ENCODE measurements at places on chromosomes 3 and 15. TPM values are rescaled to one million over a fixed set of nuclear protein-coding genes. Genes with fewer than 3 reads are reported as not detected.

DNA sequence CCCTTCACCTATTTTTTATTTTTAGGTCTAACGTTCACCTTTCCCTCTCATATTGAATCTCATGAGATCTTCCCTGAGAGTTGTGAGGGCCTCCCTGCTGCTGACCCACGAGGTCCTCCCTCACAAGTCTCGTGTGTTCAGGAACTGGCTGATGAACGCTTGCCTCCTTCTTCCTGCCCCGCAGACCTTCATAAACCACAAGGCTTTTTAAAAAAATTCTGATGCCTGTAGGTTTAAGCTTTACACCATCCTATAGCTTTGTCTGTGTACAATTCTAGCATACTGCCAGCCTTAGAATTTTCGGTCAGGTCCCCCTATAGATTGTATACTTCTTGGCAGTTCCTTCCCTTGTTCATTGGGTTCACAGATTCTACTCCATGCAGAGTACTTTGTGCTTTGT lies 50.5 kb downstream of the CHST2 start:
- no peak for DNase-seq

- no peak for DNase-seq
Observed at GRCh38 chr3:194998417-194998816, 272.5 kb downstream of the XXYLT1 start.

- peak; percentile 7 for DNase-seq
Observed at GRCh38 chr3:143885780-143886427, 37.6 kb upstream of the SLC9A9 start.

DNA sequence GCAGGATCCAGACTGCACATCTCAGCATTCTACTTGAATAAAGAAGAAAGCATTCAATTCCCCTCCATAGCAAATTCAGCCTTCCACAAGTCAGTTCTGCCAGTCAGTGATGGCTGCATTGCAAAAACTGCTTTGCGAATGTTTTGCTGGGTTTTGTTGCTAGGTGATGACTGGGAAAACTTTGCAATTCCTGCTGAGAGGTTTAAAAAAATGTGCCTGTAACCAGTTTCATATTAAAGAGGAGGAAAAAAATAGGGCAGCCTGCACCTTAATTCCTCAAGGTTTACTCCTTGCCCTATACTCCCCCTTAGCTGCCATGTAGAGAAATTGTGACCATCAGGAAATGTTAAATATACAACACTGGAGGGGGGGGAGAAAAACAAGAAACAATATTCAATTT lies 225.6 kb upstream of the ATP11B start:
- no peak for DNase-seq

GPR176 gene
- 0.41 TPM for total RNA-seq

DNA sequence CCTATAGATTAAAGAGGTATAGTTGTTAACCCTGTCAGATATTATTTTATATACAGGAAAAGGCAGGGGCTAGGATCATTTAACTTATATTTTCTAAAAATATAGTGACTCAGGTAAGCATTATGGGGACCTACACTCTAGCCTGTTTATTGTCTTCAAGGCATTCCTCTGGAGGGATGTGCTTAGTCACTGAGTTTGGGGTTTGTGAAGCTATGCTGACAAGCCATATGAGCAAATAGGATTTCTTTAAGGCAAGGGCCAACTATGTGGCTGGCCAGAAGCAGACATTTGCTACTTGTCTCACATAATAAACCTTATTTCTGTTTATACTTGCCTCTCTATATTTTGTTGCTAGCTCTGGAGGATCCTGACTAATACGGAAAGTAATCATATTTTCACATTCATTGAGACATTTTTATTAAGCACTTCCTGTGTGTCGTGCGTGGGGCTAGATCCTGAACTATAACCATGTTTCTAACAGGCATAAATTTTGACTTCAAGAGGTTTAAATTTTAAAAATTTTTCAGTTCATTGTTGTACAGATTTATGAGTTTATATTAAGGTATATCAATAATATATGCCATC lies 153.4 kb downstream of the OTOL1 start:
- no peak for DNase-seq

CYP19A1 gene
- not detected for total RNA-seq

P3H2 gene
- not detected for total RNA-seq

- peak; percentile 59 for DNase-seq
Observed at GRCh38 chr15:44584162-44584749, 47.3 kb downstream of the EIF3J start.

DNA sequence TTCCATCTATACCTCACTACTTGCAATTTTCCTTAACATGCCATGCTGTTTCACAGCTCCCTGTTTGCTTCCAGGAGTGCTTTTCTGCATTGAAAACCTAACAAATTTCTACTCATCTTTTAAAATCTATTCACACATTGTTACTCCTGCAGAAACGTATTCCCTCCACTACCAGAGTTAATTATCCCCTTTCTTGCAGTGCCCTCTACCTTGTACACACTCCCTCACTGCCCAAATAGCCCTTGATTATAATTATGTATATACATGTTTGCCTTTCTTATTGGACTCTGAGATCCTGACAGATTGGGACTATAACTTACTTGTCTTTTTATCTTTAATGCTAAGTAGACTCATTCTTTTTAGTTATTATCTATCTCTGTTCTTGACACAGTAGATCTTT lies 325.0 kb downstream of the OXSM start:
- DNase-seq: no peak

GRCh38 chr3:188486126-188486525 lies 332.2 kb downstream of the LPP start:
- DNase-seq: no peak

DNA sequence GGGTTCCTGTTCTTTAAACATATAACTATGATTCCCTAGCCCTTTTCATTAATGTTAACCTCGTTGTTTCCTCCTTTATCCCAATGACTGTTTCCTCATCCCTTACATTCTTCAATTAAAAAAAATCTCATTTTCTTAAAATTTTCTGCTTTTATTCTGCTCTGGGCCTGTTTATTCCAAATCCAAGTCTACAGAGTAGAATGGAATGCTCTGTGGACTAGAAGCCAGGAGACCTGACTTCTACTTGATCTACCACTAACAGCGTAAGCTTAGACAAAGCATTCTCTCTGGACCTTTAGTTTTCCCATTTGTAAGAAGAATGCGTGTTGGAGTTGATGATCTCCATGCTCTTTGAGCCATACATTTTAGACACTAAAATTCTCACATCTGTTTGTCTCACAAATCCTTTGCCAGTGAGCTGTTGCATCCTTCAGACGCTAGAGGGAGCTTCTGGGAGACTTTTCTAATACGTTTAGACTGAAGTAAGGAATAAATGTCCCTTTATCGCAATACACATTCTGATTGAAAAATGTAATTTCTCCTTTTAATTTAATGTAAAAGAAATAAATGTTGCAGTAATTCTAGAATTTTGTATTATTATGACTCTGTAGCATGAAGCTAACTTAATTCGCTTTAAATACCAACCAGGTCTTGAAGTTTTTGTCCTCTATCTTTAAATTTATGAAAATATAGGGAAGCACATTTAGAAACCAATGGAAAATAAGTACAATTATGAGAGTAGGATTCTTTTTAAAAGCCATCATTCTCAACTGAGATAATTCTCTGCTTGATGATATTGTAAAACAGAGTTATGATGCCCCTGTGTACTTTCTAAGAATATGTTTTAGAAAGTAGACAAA lies 21.7 kb upstream of the GMNC start:
- DNase-seq: peak; percentile 35

DNA sequence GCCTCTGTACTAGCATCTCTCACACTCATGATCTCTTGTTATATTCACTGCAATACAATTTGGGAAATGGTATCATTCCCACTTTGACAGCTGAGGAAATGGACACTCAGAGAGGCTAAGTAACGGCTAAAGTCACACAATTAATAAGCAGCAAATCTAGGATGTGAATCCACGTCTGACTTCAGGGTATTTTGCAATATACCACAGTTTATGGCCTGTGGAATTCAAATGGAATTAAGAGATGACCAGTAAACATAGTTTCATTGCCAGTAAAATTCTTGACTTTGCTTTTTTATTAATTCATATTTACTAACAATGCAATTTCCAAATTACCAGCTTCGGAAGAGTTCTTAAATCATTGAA lies 61.1 kb downstream of the CCNL1 start:
- no peak for DNase-seq

TIMP4 gene
- 0.24 TPM for total RNA-seq

GRCh38 chr3:188700918-188701317 lies 470.9 kb upstream of the TPRG1 start:
- DNase-seq: no peak

DNA sequence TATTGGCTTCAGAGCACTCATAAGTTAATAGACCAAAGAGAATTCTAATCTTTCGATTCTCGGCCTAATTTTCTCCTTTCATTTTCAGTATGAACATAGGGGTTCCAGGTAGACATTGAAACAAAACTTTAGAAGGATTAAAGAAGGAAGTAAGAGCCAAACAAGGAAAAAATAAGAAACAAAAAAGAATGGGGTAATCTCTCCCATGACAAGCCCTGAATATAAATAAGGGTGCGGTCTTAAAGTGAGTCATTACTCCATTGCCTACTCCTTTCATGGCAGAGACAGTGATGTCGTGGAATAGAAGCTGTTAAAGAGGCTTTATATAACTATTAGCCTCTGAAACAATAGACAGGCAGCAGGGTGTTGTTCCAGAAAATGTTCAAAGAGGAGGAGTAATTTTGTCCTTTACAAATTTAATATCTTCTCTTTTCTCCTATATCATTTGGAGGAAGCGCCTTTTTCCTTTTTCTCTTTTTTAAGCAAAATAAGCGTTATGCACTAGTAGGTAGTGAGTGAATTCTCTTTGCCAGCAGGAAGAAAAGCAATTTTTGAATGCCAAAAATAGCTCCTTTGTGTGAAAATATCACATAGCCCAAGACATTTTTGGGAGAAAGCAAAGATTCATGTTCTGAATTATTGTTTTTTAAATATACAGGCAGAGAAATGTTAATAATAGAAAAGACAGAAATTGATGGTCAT lies 607.9 kb upstream of the KCNMB2 start:
- DNase-seq: no peak

AQP9 gene
- 0.36 TPM for total RNA-seq

GRCh38 chr15:77710637-77711036 lies 77.9 kb upstream of the LINGO1 start:
- no peak for DNase-seq

DNA sequence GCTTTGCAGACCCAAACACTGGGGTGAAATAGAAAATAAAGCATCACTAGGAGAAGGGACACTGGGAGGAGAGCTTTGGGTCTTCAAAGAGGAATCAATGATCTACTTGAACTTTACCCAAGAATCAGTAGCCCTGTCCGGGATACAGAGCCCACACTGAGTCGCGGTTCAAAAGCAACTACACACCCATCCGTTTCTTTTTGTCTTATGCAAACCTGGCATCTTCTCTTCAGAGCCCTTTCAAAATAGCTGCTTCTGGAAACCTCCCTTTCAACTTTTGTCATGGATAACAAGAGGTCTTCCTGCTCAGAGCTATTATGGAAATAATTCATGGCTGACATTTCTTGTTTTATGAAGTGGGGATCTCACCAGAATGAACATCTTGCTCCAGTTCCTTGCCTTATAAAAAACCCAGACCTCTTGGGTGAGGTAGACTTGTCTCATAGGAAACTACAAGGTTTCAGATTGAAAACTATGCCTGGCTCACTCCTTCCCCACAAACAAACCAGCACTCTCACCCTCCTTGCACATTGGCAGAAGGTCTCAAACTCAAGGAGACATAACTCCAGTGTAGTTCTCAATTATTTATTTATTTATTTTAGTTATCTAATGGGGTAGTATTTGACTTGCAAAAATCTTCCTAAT lies 115.1 kb upstream of the ARHGEF3 start:
- DNase-seq: peak; percentile 27

Measured in activated T-cell treated with anti-CD3 and anti-CD28 coated beads, Interleukin-2, amount 50 U/mL, for 72 hours (primary cell).